ENCODE measurements at places on chromosomes 13 and 19.

DNA sequence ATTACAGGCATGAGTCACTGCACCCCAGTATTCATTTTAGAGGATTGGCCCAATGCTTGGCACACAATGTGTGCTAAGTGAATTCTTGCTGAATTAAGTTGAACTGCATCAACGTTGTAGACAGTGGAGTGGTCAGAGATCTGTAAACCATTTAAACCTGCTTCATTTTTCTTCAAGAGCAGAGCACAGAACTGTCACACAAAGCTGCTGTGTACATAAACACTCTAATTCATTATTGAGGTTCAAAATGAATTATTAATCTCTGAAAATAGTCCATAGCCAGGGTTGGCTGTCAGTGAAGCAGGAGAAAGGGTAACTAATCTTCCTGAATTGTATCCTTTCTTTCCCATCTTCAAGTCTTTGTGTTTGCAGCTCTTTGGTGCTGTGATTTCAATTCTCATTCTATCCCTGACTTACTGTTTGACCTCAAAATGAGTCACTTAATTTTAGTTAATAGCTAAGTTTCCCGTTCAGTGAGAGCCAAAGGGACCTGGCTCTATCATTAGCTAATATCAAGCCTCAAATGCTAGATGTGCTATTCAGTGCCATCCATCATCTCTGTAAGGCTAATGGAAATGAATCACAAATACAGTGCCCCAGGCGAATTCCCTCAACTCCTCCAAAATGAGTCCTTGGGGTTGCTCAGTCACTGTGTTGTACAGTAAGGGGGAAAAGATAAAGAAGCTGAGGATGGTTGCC lies 77.0 kb upstream of the TSC22D1 start:
- no peak for DNase-seq

DNA sequence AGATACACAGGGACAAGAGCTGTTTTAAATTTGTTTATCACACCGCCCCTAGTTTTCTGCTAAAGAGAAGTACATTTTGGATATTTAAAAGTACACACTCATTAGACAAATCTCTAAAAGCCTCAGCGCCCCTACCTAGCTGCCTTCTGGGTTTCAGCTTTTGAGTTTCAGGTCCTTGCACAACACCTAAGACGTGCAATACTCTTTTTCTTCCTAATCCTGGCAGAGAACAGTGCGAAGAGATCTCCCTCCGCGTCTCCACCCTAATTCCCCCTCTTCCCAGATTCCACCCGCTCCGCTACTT lies 421 bp upstream of the KLF5 start:
- no peak for DNase-seq

- DNase-seq: no peak
These were observed 91.6 kb downstream of the MBNL2 start for GRCh38 chr13:97313551-97314260.

DNA sequence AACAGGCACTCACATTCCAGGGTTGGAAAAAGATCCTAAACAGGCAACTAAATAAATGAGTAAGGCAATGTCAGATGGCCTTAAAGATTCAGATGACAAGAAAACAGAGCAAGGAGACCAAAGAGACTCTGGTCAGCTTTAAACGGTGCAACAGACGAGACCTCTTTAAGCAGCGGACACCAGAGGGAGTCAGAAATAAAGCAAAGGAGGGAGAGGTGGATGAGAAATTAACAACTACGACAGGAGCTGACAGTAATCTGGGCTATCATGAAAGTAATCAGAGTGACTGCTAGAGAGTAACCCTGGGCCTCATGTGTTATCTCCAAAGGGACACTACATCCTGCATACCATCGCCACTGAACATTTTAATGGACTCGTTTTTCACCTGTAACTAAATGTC lies 1.1 kb downstream of the ZNF550 start:
- DNase-seq: no peak

- no peak for DNase-seq
These were observed 550.1 kb downstream of the DACH1 start for GRCh38 chr13:71316792-71317363.

DNA sequence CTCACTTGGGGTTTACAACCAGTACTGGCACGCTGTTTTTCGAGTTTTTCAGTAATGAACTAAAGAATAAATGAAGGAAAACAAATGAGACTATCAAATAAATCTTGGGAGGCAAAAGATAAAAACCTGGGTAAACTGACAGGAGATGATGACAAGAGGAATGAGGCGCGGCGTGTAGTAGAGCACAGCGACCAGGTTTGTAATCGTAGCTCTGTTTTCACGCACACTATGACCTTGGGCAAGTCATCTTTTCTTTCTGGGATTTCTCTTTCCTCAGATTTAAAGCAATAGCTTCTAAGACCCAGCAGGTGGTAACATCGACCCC lies 419 bp downstream of the MRPS31 start:
- DNase-seq: no peak

GRCh38 chr19:43956827-43957226 lies 5.8 kb downstream of the ZNF221 start:
- DNase-seq: no peak

GRCh38 chr19:46147791-46148288 lies at the start of gene IGFL2:
Gene IGFL2, plus strand, starts transcription at chr19:46148238. Its CDS starts 41 bp downstream, at chr19:46148279.
- DNase-seq: no peak

- DNase-seq: no peak
These were observed 2.2 kb upstream of the SERP2 start for GRCh38 chr13:44371421-44371820.

GRCh38 chr13:33257841-33258807 lies 27.4 kb downstream of the STARD13 start:
- DNase-seq: no peak

All from central memory CD4-positive, alpha-beta T cell (primary cell).